ENCODE measurements at places on chromosomes 16 and 17. TPM values are rescaled to one million over a fixed set of nuclear protein-coding genes. Genes with fewer than 3 reads are reported as not detected.
A peak's percentile ranks its signal among the peaks of the same experiment; 100 is the strongest.

GRCh38 chr17:32960815-32961214 is 30.8 kb upstream of the SPACA3 start:
- no peak for DNase-seq

ZNF598 gene
- total RNA-seq = 34.5 TPM

DNA sequence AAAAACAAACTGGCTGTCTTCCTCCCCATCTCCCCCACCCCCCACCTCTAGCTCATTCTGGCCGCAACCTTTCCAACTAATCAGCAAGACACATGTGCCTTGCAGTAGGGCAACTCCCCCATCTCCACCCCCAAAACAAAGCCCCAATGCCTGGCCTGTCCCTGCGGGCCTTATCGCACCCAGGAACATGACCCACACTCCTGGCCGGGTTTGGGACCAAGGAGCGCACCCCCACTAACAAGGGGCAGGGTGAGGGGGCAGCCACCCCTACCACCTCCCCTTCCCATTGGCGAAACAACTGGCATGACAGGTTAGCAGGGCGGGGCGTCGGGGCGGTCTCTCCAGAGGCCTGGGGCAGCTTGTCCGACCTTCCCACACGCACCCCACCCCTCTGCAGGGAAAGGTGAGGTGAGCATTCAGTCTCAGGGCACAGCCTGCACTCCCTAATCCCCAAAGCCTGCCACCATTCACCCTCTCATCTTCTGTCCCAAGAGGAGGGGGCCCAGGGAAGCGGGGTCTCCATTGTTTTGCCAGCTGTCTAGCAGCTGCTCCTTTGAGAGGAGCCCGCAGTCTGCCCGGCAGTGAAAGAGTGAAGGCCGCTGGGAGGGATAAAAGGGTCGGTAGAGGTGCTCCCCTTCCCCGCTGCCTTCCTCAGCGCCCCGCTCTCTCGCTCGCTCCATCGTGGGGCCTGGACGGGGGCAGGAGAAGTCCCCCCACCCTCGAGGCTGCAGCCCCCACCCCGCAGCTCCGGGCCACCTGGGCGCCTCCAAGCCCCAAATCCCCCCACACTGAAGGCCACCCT is 765 bp downstream of the MYO18A start:
- no peak for DNase-seq

- DNase-seq = no peak
Measured at GRCh38 chr17:75875182-75875939, 3.0 kb downstream of the TRIM47 start.

GRCh38 chr17:2420176-2420575 is 19.3 kb upstream of the MNT start:
- DNase-seq = no peak

- DNase-seq = no peak
Measured at GRCh38 chr16:67243481-67243880, 3.8 kb downstream of the FHOD1 start.

DNA sequence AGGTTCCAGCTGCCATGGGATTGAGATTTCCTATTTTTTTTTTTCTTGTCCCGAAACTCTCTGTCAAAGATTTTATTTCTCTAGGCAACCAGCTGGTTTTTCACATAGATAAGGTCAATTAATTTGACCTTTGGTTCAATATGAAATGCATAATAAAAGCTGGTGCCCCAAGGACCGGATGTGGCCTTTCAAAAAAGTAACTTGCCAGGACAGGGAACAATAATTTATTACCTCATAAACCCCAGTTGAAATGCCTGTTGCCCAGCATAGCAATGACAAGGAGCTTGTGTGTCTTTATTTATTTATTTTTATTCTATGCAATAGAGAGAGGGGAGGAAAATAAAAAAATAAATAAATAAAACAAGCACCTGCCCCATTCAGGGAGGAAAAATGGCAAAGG is 472.7 kb downstream of the KCNJ2 start:
- DNase-seq = no peak

GRCh38 chr16:71609066-71609465 is 16.9 kb upstream of the MARVELD3 start:
- DNase-seq = no peak

- peak; percentile 65 for DNase-seq
Measured at GRCh38 chr17:19876529-19877161, 8.9 kb upstream of the ULK2 start.

DNA sequence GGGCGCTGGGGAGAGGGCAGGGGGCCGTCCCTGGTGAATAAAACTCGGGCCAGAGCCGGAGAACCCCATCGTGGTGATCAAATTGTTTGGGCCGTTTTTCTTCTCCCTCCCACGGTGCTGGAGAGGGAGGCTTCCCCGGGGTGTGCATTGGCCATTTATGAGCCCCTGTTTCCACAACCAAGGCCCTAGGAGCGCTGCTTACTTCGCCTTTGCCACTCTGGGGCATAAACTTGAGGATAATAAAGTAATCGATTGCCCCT is 544 bp downstream of the CCP110 start:
- DNase-seq = no peak

ARHGAP44 gene
- 6.4 TPM for total RNA-seq

KIF2B gene
- total RNA-seq = not detected

KRT32 gene
- 0.67 TPM for total RNA-seq

DNA sequence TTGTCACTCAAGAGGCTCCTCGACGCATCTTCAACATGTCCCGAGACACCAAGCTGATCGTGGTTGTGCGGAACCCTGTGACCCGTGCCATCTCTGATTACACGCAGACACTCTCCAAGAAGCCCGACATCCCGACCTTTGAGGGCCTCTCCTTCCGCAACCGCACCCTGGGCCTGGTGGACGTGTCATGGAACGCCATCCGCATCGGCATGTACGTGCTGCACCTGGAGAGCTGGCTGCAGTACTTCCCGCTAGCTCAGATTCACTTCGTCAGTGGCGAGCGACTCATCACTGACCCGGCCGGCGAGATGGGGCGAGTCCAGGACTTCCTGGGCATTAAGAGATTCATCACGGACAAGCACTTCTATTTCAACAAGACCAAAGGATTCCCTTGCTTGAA is 101.0 kb downstream of the HS3ST2 start:
- DNase-seq = no peak

SYCE1L gene
- total RNA-seq = 3.9 TPM

GRCh38 chr17:43808076-43808475 is 24.9 kb downstream of the MPP3 start:
- DNase-seq = no peak

HAS3 gene
- total RNA-seq = 2.7 TPM

- no peak for DNase-seq
Measured at GRCh38 chr17:72711521-72712310, 380.8 kb downstream of the SLC39A11 start.

DNA sequence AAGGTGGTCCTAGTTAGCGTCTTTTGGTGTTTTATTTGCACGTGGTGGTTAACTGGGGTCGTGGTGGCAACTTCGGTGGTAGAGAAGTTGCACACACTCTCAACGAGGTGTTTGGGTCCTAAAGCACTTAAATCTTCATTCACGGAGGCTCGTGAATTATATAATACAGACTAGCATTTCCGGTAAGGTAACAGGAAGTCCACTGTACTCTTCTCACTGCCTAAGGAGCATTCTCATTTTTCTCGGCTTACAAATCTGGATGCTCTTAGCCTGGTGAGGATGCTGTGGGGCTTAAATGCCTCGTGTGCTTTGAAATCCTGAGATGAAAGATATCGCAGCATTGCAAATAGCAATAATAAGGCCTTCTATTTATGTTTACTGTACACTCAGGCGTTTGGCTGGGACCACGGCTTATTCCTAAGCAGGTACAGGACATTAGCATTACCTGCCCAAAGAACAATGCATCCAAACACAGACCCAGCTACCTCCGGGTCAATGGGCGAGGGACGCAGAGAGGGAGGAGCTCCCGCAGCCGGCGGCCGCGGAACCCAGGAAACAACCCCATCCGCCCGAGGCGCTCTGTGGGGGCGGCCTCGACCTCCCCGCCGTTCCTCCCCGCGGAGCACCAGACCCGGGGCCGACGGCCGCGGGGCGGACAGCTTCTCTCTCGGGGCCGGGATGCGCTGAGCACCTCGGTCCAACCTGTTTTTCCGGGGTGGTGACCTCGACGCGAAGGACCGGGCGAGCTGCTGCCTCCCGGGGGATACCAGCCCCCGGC is 856 bp downstream of the DNAJA2 start:
- peak; percentile 65 for DNase-seq

DNA sequence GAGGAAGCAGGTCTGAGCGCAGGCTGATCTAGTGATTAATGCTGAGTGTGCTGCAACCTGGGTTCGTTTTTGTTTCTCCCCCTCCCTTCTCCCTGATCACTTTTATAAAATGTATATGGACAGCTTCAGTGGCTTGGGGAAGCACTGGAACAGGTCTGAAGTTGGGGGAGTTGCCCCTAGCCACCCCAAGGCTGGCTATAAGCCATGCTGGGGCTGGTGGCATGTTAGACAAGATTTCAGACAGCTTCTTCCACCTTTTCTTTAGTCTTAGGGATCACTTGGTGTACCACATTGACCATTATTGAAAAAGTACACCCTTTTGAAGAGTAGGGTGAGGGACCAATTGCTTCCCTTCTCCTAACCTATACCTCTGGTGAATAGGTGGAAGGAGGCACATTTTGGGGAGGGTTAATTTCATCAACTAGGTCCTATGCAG is 3.8 kb upstream of the VAC14 start:
- DNase-seq = no peak

ZFP3 gene
- 6.6 TPM for total RNA-seq

EXOC3L1 gene
- total RNA-seq = 1.3 TPM

- DNase-seq = no peak
Measured at GRCh38 chr16:19135896-19136438, 22.2 kb downstream of the ITPRIPL2 start.

DNA sequence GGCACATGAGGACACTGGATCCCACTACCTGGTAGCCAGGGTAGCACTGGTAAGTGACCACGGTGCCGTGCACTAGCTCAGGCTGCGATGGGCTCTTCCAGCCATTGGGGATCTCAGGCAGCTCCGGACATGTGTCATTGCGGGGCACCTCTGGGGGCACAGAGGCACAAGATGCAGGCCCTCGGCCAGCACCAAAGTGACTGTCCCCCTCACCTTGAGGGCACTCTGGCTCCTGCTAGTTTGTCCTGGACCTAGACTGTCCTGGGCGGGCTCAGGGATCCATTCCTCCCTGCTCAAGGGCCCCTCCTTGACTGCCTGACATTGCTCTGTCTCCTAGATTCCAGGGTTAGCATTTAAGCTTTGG is 6.7 kb upstream of the PHF12 start:
- DNase-seq = peak; percentile 46

DNA sequence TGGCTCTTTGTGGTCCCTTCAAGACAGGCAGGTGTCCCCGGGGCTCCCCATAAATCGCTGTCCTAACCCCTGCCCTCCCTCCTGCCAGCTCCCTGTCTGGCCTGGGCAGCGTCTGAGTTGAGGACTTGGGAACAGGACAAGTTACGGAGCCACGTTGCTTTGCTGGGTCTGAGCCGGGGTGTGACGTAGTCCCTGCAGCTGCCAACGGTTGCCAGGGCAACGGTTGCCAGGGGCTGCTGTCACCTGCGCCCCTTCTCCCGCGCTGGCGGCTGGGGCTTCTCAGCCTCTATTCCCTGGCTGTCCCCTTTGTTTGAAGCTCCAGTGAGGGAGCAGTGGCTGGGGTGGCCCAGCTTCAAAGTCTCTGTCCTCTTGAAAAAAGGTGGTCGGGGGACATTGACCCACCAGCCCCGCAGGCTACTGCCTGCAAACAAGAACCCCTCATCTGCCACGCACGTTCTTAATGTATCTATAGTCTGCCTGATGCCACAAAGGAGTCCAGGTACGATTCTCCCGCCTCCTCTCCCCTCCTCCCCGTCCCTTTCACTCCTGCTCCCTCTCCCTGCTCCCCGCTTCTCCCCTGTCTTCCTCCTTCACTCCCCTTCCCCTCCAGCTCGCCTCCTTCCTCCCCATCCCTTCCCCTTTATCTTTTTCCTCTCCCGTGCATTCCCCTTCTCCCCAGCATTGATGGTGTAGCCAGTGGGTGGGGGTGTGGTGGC is 10.9 kb downstream of the ADGRG1 start:
- no peak for DNase-seq

GRCh38 chr17:70780031-70780430 is 610.7 kb downstream of the KCNJ2 start:
- DNase-seq = no peak

DNA sequence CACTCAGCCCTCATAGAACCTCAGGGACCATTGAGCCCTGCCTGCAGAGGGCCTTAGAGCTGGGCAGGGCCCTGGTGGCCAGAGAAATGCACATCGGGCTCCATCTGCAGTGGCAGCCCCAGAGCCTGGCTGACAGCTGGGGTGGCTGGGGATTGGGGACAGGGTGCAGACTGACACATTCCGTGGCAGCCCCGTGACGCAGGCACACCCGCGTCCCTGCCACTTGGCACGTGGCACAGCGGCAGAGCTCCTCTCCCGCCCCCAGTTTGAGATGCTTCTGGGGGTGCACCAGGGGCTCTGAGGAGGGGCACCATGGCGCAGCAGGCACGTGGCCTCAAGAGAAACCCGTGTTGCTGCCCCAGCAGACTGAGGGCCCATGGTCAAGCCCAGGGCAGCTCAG is 2.2 kb downstream of the FBXL16 start:
- DNase-seq = no peak

DNA sequence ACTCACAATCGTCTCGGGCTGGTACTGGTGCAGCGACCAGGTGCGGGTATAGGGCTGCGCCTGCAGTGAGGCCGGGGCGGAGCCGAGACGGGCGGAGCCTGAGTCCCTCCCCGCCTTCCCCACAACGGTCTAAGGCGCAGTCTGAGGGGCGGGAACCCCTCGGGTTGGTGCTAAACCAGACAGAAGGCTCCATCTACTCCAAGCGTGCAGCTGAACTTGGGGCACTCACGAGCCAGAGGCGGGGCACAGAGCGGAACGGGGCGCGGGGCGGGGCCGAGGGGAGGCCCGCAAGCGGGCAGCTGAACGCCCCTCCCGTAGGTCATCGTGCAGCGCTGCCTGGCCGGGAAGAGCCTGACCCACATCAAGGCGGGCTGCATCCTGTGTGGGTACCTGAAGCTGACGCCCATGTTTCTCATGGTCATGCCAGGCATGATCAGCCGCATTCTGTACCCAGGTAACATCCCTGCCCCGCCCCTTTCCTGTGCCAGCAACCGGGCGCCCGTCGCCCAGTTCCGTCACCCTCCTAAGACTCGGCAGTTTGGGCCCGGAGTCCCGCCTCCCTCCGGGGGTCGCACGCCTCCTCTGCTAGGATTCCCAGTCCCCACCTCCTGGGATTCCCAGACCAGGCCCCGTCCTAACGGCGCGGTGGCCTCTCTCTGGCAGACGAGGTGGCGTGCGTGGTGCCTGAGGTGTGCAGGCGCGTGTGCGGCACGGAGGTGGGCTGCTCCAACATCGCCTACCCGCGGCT is 5.0 kb downstream of the SLC5A2 start:
- DNase-seq = no peak

All from sciatic nerve (tissue), 2 donors.